Heart right ventricle (tissue), 16 donors: ENCODE measurements at places on chromosomes 2 and 18.

- no peak for DNase-seq
Measured at GRCh38 chr2:138359532-138359931, 142.0 kb upstream of the SPOPL start.

DNA sequence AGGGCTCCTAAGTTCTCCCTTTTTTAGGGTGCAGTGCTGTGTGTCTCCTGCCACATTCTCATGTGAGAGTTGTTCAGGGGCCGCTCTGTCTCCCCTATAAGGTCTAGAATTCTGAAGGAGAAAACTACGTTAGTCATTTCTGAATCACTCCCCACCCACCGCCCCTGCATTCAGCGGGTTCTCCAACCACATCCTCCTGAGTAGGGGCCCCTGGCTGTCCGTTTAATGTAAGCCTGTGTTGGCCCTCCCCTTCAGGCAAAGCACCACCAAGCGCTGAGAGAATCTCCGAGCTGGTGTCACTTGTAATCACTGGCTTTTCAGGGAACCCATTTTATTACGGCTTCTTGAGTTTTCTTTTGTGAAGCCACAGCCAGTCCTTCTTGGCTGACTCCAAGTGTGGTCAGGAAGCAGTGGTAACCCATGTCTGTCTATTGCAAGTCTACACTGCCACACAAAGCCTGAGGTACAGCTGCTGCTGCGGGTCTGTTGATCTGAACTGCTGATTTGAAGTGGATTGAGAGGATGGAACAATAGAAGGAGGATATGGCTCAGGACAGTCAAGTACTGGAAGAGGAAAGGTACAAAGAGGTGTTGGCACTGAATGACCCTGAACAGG, 16.9 kb downstream of the LCT start:
- DNase-seq: no peak

- DNase-seq: no peak
Measured at GRCh38 chr18:34871435-34871834, 161.3 kb downstream of the DTNA start.

- DNase-seq: no peak
Measured at GRCh38 chr2:44548221-44549098, 186.7 kb downstream of the CAMKMT start.

DNA sequence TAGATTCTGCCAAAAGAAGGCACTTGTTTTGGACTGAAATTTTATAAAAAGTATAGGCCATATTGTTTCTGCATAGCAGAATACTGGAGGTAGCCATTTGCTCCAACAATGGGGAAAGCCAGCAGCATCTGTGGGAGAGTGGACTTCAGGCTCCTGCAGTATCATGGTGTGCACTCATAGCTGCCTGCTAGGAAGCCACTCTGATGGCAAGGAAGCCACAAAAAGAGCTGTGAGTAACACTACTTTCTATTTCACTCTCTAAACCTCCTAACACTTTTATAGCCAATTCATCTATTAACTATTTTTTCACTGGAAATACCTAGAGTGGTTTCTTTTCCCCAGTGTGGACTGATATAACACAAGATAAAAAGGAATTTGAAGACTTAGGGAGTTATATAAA, 144.4 kb upstream of the KCNJ3 start:
- no peak for DNase-seq

GRCh38 chr2:236859908-236860307, 225.8 kb upstream of the COPS8 start:
- no peak for DNase-seq

DNA sequence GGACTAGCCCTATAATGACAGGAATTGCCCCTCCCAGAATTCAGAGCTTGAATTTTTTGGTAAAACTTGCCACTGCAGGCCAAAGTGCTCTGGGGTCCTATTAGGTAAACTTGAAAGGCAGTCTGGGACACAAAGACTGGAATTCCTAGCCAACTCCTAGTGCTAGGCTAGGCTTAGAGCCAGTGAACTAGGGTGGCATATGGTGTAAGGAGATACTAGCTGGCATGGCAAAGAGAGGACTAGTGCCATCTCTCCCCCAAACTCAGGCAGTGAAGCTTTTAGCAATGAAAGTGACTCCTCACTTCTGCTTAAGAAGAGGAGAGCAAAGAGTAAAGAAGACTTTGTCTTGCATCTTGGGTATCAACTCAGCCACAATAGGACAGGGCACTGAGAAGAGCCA, 410.5 kb upstream of the CNTNAP5 start:
- no peak for DNase-seq

GRCh38 chr2:233081731-233082221, 21.6 kb downstream of the INPP5D start:
- DNase-seq: no peak

GRCh38 chr2:206063635-206064034, 22.3 kb downstream of the INO80D start:
- DNase-seq: no peak

DNA sequence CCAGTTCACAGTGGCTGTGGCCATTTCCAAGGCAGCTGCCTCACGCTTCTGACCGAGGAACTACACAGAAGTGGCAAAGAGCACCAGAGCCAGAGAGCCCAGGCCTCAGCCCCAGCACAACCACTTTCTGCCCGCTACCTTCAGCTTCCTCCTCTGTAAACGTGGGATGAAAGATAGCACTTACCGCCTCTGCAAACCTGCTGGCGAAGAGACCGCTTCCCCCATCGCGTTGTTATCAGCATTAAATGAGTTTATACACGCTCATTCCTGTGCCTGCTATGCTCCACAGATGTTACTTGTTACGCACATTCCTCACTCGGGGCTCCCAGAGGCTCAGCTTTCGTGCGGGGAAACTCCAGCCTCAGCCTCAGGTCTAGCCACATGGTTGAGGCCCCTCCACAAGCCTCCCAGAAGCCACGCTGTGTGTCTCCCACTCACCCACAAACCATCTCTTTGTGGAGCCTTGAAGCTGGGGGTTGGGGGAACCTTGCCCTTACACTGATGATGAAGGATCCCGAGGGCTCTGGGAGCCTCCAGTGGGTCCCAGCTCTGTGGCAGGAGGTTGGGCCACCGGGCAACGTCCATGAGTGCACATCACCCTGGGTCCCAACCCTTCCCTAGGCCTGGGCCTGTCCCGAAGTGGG, 63.3 kb upstream of the SMAD7 start:
- DNase-seq: no peak

DNA sequence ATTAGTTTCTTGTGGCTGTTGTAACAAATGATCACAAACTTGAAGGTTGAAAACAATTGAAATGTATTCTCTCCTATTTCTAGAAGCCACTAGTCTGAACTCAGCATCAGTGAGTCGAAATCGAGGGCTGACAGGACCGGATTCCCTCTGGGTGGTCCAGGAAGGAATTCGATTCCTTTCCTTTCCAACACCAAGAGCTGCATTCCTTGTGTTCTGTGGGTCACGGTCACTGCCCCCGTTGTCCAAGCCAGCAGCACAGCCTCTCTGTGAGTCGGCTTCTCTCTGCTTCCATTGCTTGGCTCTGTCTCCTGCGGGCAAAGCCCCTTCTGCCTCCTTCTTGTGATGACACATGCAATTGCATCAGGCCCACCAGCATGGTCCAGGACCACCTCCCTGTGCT, 67.3 kb downstream of the SMIM21 start:
- DNase-seq: no peak

- no peak for DNase-seq
Measured at GRCh38 chr18:5961828-5962150, 66.5 kb upstream of the TMEM200C start.

DNA sequence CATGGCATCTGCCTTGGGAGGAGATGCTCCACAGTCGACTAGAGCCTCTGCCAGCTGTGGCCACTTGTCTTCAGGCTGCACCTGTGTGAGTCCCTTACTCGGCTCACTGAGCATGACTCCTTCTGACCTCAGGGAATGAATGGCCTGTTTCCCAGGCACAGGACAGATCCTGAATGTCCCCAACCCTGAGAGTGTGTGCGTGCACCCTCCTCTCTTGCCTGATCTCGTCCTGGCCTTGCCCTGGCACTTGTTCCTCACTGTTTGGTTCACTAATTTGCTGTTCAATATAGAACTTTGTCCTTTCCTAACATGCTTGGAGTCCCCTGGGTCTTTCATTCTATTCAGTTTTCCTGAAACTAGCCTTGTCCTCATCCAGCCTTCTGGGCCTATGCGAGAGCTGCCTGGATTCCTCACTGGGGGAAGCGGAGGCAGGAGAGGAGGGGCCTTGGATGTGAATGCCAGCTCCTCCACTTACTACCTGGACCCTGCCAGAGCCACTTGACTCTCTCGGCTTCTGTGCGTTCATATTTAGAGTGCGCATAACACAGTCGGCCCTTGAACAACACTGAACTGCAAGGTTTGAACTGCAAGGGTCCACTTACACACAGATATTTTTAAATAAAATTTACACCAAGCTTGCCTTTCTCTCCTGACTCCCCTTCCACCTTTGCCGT, 184.8 kb downstream of the ACKR3 start:
- no peak for DNase-seq

DNA sequence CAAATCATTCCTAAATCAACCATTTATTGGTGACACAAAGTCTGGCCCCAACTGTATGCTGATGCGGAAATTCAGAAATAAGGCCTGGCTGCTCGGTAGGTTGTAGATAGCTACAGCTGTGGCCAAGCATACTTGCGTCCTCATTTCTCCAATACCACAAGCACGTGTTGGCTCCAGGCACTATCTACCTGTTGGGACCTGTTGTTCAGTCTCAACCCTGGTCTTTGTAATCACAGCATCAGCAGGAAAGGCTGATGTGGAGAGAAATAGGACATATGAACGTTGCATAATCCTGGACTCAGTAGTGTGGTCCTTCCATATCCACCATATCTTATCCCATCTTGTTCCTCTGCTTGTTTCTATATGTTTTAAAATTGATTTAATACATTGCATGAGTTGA, 212.6 kb downstream of the PMAIP1 start:
- no peak for DNase-seq

DNA sequence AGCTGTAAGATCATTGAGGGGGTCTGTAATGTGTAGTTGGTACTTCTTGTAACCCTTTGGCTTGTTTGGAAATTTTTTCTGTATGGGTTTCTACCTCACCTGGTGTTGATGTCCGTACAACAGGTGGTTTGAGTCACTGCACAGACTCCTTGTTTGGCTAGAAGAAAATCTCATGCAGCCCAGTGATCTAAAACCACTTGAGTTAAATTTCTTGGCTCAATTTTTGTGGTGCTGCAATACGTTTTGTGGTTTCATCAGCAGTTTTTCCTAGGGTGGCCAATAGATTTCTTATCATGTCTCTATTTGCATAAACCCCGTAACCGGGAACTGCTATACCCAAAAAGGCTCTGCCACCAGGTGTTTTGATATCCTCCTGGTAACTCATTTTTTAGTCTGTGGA, 43.4 kb downstream of the CERS6 start:
- no peak for DNase-seq

- no peak for DNase-seq
Measured at GRCh38 chr2:112483042-112483473, 1.1 kb downstream of the TTL start.

DNA sequence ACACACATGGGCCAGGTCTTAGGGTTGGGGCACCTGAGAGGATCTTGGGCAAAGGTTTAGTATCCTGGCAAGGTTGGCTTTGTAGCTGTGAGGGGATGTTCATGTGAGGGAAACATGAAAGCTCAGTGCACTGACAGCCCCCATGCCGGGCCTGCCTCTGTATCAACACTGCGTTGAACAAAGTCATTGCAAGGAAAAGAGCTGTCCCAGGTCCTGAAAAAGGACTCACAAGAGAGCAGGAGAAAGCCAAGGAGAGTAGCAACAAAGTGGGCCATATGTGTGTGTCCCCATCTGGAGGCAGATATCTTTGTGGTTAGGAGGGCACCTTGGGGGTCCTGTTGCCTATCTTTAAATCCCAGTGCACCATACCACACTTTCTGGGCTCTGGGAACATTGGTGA, 237.8 kb upstream of the THSD7B start:
- no peak for DNase-seq

GRCh38 chr2:23237147-23237546, 147.8 kb upstream of the KLHL29 start:
- DNase-seq: no peak
